ENCODE measurements at places on chromosomes 5 and 9. TPM values are rescaled to one million over a fixed set of nuclear protein-coding genes. Genes with fewer than 3 reads are reported as not detected.

The TMC1 gene
- total RNA-seq: 0.22 TPM

The MEGF9 gene
- total RNA-seq: 5.4 TPM

The PCDHB12 gene
- 1.4 TPM for total RNA-seq

The CCDC171 gene
- total RNA-seq: 0.44 TPM

The ZNF169 gene
- total RNA-seq: 2.2 TPM

The GMCL2 gene
- total RNA-seq: not detected
